Amniotic epithelial cell (primary cell): ENCODE measurements at places on chromosomes 6 and 20.

DNA sequence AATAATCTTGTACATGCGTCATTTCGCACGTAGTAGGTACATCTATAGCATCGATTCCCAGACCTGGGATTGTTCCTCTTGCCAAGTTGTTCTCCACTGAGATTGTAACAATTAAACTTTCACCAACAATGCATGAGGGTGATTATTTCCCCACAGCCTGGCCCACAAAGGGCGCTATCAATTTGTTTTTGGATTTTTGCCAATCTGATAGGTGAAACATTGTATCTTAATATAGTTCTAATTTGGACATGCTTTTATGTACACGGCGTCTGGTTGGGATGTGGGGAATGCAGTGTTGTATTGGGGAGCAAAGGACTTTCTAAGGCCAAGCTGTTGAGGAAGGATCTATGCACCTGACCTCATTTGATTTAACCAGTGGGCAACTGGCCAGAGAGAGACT lies 59.5 kb downstream of the VEGFA start:
- DNase-seq = no peak

GRCh38 chr20:62815066-62815991 lies 1.5 kb upstream of the COL9A3 start:
- DNase-seq = peak; percentile 64

DNA sequence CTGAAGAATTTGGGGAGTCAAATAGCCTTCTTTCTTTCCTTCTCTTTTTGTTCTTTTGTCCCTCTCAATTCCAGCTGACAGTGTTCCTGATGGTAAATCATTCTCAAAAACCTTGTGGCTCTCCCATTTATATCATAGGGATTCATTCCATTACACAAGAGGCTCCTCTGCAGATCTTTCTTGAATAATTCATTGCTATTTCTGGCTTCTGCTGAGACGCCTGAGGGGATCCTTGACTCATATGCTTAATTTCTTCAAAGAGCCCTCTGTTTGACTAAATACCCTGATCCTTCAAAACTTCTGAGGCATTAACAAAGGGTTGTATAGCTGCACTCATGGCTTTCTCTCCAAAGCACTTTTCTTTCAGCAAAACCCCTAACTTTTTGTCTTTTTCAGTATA lies 289.3 kb downstream of the FARS2 start:
- DNase-seq = no peak

- DNase-seq = peak; percentile 4
These were observed 76.9 kb downstream of the CEP57L1 start for GRCh38 chr6:109172101-109172746.

- peak; percentile 94 for DNase-seq
These were observed 69.7 kb upstream of the TOX2 start for GRCh38 chr20:43844778-43845614.

- DNase-seq = peak; percentile 30
These were observed 64.9 kb downstream of the C6orf58 start for GRCh38 chr6:127641905-127642304.
